ENCODE measurements at places on chromosomes 3 and 15.
A peak's percentile ranks its signal among the peaks of the same experiment; 100 is the strongest.

DNA sequence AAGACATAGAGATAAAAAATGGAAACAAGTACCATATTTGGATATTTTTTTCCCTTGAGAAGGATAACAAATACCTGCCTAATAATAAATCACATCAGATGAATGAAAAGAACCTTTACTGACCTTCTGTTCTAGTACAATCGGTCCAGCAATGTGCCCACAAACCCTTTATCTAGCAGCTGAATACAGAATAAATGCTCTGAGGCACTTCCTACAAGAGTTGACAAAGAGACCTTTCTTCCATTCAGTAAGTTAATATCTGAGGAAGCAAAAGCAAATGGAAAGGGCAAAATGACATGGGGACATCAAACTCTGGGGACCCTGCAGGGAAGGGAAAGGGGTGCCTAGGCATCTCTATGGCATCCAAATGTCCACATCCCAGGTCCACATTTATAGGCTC, 115.8 kb downstream of the NEK10 start:
- DNase-seq: no peak

DNA sequence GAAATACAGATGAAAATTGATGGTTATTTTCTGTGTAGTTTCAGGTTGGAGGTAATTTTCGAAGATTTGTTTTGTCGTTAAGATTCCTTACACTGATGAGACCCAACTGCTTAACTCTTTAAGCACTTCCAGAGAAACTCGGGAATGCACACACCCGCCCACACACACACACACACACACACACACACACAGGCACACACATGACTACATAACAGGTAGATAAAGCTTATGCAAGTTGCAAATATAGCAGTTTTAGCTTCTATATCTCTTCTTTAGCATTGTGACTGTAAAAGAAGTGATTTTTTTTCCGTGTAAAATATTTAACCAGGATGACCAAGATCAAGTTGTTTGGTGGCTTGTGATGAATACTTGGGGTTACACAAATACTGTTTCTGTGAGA, 294.9 kb upstream of the NR2F2 start:
- DNase-seq: no peak

DNA sequence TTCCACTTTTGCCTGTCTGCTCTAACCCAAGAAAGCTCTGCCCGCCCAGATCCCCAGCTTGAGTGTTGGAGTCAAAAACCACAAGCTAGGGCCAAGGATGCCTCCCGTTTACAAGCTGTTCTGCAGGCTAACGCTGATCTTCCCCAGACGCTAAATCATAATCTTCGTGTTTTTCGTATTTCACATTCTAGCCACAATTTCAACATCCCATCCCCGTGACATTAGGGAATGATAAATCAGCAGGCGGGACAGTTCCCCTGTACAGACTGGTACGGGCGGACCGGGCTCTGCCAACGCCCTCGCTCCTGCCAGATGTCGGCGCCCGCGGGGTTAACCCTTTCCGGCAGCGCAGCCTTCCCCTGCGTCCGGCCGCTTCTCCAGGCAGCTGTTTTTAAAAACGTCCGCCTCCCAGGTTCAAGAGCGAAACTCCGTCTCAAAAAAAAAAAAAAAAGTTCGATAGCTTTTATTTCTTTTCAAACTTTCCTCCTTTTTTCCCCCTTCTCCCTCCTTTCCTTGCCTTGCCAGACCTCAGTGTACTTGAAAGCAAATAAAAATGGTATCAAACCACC, 81.0 kb upstream of the BNC1 start:
- DNase-seq: peak; percentile 68

DNA sequence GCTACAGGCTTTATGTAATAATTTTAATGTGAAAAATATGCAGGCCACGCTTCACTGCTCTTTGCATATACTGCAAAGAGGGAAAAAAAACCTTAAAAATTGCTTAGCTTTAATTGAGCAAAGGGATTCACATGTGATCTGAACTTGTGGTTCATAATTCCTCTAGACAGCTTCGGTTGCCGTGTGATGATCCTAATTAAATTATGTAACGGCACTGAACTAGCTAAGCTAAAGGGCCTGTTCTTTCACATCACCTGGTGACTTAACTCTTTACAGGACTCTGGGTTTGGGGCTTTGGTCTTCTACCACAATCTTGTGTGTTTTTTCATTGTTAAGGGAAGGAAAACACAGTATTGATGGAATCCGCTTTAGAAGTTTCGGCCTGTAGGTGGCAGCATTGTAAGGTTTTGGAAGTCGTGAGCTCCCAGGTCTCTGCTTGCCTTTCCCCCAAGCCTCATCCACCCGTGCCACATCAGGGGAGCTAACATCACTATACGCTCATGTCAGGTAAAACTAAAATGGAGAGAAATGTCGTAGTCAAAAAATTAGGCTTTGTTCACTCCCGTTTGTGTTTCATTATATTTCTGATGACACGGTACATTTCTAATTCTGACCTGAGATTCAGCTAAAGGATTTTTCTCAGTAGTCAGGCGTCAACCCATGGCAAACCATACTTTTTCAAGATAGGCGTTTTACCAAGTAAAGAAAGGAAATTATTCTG, 205.6 kb upstream of the DPH6 start:
- peak; percentile 82 for DNase-seq

GRCh38 chr3:172659246-172660002, 51.4 kb downstream of the NCEH1 start:
- no peak for DNase-seq

- DNase-seq: peak; percentile 39
Observed at GRCh38 chr3:115194476-115194875, 47.4 kb upstream of the ZBTB20 start.

DNA sequence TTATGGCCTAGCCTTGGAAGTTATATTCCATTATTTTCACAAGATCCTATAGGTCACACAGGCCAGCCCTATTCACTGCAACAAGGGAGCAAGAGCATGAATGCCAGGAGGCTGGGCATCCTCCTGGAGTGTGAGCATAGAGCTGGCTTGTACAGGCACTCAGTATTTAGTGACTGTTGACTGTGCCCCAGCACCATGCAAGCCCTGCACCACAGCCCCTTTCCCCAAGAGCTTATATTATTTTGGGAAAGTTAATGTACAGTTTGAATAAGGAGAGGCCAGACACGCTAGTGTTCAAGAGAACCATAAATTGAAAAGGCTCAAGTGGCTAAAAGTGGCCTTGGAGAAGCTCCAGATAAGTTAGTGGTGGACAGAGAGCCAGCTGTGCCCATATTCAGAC, 32.3 kb upstream of the TSEN2 start:
- no peak for DNase-seq

DNA sequence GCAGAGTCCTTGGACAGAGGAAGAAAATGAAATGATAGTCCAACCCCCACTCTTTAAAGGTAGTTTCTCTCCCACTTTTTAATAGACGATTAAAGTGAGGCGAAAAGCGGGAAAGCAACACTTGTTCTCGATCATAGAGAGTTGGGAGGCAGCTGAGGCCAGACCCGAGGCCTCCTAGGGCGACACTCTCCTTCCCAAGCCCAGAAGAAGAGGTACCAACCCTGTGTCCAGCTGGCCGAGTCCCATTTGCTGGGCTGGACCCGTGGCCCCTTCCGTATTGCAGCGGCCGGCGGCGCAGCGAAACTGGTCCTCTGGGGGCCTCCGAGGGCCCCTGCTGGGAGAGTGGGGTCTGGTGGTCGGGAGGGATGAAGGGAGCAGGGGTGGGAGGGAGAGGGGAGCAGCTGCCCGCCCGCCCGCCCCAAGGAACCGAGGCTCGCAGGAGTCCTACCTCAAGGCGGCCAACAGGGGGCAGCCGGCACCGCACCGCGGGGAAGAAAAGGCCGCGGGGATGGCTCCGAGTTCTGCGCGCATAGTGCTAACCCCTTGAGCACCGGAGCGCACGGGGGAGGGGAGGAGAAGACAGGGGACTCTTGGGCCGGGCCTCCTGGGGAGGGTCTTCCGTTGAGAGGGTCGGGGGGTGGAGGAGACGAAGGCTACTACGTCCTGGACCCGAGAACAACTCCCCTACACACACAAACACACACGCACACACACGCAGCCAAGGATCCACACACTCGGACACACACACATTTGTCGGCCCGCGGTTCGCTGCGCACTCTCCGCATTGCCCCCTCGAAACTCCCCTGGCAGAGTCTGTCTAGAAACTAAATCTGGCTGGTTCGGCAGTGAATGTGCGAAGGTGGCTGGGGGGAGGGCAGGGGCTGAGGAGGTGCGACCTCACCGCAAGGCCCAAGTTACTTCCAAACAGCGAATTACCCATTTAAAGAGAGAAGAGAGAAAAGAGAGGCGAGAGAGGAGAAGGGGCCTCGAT, 2.0 kb downstream of the WNT5A start:
- DNase-seq: peak; percentile 87

DNA sequence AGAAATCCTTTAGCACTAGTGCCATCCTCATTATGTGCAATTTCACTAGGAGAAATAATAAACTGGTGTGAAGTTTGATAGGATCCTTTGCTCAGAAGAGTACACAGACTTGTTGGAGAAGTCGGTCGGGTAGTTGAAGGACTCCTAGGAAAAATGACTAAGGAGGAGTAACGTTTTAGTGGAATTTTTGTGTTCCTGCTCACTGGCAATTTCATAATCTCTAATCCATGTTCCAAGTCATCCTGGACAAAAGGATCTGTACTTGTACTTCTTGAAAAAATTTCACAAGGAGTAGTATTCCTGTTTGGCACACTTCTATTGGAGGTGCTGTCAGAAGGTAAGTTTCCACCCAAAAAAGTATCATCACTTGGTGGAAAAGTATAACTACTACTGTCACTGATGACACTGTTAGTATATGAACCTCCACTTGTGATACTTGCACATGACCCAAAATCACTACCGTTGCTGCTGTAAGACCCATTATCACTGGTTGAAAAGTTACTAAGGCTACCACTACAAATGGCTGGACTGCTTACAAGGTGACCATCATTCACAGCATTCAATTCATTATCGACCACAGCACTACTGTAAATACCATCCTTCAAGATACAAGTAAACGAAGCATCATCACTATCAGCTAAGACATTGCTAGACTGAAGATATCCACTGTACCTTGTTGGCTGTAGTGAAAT, 77.4 kb downstream of the NEDD4 start:
- DNase-seq: peak; percentile 66

- DNase-seq: no peak
Observed at GRCh38 chr3:73781541-73781940, 156.8 kb upstream of the PDZRN3 start.

GRCh38 chr15:77714555-77714954, 81.8 kb upstream of the LINGO1 start:
- no peak for DNase-seq

DNA sequence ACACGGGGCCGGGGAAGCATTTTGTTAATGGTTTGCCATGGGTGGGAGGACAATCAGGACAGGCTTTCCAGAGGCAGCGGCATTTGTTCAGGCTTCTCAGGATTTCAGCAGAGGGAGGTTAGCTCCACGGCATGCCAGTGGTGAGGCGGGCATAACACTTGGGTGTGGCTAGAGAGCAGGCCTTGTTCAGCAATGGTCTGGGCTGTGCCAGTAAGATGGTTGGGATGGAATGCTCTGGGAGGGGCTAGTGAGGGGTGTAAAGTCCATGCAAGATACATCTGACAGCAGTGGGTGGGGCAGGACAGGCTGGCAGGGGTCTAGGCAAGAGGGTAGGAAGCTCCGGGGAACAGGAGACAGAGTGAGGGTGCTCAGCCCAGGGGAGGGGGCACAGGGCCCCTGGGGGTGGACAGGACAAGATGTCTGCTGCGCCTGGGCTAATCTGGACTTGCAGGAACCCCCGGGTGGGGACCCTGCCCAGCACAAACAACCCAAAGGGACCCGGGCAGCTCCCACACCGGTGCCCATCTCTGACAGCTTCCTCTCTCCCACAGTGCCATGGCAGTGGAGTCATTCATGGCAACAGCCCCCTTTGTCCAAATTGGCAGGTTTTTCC, 8.4 kb downstream of the TMEM43 start:
- no peak for DNase-seq

DNA sequence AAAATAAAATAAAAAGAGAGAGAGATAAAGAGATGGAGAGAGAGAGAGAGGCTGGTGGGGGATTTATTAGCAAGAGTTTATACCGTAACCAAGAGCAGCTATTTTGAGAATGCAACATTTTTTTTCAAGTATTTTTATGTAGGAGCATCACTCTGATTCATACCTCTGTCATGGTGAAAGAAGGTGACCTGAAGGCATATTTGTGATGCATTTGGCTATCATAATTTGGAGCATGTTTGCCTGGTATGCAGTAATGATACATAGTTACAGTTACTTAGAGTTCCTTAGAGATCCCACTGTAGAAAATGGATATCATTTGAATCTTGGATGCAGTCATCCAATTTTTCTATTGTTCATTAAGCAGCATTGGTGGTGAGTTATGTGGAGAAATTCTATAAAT, 1472.4 kb downstream of the SI start:
- DNase-seq: no peak

DNA sequence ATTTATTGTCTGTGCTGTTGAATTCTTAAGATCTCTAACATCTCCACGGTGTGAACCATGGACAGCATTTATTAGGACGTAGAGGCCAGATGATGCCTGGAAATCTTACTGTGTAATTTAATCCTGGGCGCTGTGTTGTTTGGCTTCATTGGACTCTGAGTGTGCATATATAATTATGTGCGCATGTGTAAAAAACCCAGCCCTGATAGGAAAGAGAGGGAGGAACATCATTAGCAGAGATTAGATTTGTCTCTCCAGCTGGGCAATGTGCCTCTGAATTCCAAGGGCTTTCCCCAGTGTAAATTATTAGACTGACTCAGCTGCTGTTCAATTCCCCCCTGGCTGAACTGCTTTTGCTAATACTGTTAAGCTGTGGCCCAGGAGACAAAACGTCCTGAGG, 39.6 kb downstream of the MAP3K13 start:
- peak; percentile 81 for DNase-seq

DNA sequence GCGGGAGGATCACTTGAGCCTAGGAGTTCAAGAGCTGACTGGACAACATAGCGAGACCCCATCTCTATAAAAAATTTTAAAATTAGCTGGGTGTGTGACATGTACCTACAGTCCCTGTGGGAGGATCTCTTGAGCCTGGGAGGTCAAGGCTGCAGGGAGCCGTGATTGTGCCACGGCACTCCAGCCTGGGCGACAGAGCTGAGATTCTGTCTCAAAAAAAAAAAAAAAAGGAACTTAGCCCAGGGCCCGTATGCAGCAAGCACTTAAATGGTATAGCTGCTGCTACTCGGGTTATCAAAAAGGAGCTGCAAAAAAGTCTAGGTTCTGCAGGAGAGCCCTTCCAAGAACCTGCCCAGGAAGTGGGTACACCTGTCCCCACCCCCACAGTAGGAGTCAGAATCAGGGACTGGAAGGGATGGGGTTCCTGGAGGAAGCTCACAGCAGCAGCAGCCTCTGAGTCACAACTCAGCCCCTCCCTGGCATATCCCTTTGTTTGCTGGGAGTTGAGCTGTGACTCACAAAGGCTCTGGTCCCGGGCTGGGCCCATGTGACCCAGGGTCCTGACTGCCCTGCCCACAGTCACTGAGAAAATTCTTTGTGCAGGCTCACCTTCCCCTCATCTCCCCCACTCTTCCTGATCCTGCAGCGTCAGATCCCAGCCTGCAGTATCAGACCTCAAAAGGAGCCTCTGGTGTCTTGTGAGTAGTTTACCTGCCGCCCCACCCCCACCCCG, at the start of gene SPATA12:
SPATA12 (plus strand) TSS at position 576 of the 733 bp plus-strand sequence. CDS start 13,031 bp downstream, outside the sequence.
- DNase-seq: peak; percentile 88

- no peak for DNase-seq
Observed at GRCh38 chr3:37628711-37629301, 232.9 kb upstream of the CTDSPL start.

GRCh38 chr15:85607842-85608241, 186.9 kb downstream of the KLHL25 start:
- DNase-seq: peak; percentile 93

- DNase-seq: no peak
Observed at GRCh38 chr15:76439542-76439941, 103.0 kb downstream of the ISL2 start.

Measured in fibroblast of the aortic adventitia (primary cell).